ENCODE measurements at places on chromosomes 7 and 10. TPM values are rescaled to one million over a fixed set of nuclear protein-coding genes. Genes with fewer than 3 reads are reported as not detected.
A peak's percentile ranks its signal among the peaks of the same experiment; 100 is the strongest.

Gene MYH16
- total RNA-seq, result not detected

Gene C7orf33
- not detected for total RNA-seq

DNA sequence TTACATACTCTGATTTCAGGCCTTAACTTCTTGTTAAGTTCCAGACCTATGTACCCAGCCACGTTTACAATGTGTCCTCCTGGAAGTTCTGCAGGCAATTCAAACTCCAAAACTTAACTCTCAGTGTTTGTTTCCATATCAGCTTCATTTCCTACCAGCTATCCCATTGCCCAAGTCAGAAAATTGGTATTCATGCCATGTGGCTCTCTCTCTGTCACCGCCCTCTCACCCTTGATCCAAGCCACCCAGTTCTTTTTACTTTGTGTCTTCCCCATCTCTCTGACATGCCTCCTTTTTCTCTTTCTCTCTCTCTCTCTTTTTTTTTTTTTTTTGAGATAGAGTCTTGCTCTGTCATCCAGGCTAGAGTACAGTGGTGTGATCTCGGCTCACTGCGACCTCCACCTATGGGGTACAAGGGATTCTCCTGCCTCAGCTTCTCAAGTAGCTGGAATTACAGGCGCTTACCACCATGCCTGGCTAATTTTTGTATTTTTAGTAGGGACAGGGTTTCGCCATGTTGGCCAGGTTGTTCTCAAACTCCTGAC is 33.9 kb downstream of the ARL4A start:
- DNase-seq, result no peak
- no peaks in the 10 kb centered on the region for H3K27me3 ChIP-seq
- peaks cover 34% of the 10 kb centered on the region for H3K4me1 ChIP-seq
- H3K36me3 ChIP-seq, result no peaks in the 10 kb centered on the region
- H3K27ac ChIP-seq, result no peak overlapping the region
- H3K4me3 ChIP-seq, result no peak overlapping the region

DNA sequence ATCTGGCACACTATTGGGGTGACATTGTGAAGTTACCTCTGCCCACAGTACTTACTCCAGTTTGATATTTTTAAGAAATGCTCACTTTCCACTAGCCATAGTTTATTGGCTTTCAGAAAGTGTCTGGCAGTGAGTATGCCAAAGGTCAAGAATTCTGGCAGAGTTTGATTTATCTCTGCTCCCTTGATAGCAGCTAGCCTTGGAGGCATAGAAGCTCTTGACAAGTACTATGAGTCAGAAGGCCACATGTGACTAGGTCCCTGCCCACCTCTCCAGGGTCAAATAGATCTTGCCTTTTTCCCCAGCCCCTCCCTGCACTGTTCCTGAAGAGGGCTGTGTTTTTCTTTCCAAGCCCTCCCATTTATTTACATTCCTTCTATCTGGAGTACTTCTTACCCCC is 202.2 kb downstream of the AUTS2 start:
- H3K36me3 ChIP-seq, result no peaks in the 10 kb centered on the region
- no peaks in the 10 kb centered on the region for H3K4me1 ChIP-seq
- H3K4me3 ChIP-seq, result no peak overlapping the region
- no peaks in the 10 kb centered on the region for H3K27me3 ChIP-seq
- no peak overlapping the region for H3K27ac ChIP-seq
- peak; percentile 35 for DNase-seq

Gene TUBB8
- 1.4 TPM for total RNA-seq

DNA sequence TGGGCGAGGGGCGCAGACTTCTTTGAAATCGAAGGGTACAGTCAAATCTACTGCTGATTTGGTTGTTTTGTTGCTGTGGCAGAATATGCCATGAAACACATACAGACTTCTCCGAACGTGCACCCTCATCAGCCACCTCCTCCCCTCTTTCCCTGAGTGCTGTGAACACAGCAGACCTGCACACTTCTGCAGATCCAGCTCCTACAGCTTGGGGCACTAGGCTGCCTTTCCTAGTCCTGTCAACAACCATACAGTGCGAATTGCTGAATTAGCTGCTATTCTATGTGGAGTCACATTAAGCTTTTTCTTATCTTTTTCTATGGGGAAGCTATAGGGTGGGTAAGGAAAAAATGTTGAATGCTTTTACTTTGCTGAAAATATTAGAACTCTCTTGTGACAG is 57.5 kb downstream of the COL17A1 start:
- H3K27me3 ChIP-seq, result no peaks in the 10 kb centered on the region
- peak; percentile 70 for DNase-seq
- no peak overlapping the region for H3K4me3 ChIP-seq
- no peaks in the 10 kb centered on the region for H3K36me3 ChIP-seq

DNA sequence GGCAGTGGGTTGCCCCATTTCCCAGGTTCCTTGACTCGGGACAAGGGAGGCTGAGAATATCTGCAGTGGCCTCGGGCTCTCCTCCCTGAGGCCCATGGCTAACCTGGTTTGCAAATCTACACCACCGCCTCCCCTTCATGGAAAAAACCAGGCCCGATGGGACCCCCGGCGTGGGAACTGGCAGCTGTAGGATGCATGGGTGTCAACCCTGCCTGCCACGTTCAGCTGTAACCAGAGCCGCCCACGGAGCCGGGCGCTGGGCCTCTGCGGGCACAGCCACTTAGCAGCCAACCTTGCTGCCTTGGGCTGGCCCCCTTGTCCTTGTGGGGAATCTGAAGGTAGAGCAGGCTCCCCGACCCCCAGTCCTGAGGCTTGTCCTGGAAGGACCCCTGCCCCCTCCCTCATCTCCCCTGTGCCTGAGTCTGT is 1.6 kb downstream of the PWWP2B start:
- peaks cover 6% of the 10 kb centered on the region for H3K27me3 ChIP-seq
- no peak overlapping the region for H3K4me3 ChIP-seq
- no peaks in the 10 kb centered on the region for H3K36me3 ChIP-seq
- peaks cover 7% of the 10 kb centered on the region for H3K4me1 ChIP-seq

Gene EN2
- not detected for total RNA-seq

Gene PRSS2
- not detected for total RNA-seq

Gene ST8SIA6
- total RNA-seq, result 2.3 TPM

Measured in GM23338 (cell line).